ENCODE measurements at places on chromosomes 1 and 21.

DNA sequence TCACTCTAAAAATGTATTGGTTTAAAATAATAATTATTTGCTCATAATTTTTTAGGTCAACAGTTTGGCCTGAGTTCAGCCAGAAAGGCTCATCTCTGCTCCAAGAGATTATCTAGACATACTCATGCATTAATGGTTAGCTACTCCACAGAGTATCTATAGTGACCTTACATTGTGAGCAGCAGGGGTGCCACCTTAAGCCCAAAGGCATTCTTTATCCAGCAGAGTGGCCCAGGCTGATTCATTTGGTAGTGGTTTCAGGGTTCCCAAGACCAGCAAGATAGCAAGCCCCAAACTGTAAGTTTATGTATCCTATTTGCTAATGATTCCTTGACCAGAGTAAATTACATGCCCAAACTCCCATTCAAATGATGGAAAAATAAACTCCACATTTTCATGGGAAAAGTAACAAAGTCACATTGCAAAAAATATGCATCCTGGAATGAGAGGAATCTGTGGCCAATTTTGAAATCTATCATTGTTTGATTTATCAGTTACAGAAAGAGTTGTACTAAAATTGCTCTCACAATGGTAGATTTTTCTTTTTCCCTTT lies 182.6 kb upstream of the KCNK2 start:
- DNase-seq = no peak

GRCh38 chr21:25965951-25966707 lies 204.4 kb downstream of the APP start:
- DNase-seq = no peak

DNA sequence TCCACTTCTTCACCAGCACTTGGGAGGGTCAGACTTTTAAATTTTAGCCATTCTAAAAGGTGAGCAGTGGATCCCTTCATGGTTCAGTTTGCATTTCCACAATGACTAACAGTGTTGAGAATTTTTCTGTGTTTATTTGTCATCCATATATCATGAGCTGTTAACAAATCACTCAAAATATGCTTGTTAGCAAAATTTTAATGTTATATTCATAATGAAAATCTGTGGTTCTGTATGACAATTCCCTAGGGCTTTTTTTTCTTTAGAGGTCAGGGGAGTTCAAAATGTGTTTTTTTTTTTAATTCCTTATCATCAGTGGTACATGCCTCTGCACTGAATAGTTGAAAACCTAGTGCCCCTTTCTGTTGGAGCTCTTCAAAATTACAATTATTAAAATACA lies 682.2 kb upstream of the ADGRL2 start:
- no peak for DNase-seq

DNA sequence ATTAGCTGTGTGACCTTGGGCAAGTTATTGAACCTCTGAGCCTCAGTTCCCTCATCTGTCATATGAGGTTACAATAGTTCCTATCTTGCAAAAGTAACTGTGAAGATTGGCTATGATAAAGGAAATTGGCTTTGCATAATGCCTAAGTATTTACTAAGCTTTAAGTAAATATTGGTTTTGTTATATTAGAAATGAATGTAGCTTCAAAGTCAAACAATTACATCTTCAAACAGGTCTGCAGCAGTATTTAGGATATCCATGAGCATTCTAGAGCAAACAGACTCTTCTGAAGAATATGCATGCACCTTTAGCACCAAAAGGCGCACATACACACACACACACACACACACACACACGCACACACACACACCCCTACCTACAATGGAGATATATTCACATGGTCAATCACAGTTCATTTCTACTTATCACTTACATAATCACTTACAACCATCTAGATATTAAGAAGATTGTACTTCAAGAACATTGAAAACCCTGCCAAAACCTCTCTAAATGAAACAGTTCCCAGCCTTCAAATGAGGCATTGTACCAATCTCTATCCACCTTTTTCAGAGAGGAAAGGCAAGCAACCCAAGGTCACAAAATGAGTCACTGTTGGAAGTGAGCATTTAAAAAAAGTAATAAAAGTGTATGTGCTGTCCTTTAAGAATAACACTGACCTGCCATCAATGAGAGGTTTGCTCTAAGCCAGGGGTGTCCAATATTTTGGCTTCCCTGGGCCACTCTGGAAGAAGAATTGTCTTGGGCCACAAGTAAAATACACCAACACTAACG lies 13.4 kb upstream of the FAM43B start:
- DNase-seq = no peak

GRCh38 chr1:114559356-114559755 lies 22.1 kb downstream of the BCAS2 start:
- DNase-seq = no peak

DNA sequence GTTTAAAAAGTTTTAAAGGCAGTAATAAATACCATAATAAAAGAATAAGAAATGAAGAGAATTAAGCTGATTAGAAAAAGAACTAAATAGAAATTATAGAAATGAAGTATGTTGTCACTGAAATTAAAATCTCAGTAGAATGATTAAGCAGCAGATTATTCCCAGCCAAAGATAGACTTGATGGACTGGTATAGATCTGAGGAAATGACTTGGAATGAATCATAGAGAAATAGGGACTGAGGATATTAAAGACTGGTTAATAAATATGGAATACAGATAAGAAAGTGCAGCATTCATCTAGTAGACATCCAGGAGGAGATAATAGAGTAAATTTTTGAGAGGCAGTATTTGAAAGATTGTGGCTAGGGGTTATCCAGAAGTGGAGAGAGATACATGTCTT lies 28.7 kb downstream of the MARK1 start:
- DNase-seq = no peak

GRCh38 chr1:53346814-53347176 lies 18.9 kb upstream of the LRP8 start:
- no peak for DNase-seq

GRCh38 chr1:218811497-218811896 lies 362.2 kb upstream of the LYPLAL1 start:
- no peak for DNase-seq

- no peak for DNase-seq
Observed at GRCh38 chr1:161706482-161707347, at the start of gene FCRLA. TSS of gene FCRLA (plus strand) at chr1:161707229. CDS start at chr1:161707265, 36 bp downstream.

DNA sequence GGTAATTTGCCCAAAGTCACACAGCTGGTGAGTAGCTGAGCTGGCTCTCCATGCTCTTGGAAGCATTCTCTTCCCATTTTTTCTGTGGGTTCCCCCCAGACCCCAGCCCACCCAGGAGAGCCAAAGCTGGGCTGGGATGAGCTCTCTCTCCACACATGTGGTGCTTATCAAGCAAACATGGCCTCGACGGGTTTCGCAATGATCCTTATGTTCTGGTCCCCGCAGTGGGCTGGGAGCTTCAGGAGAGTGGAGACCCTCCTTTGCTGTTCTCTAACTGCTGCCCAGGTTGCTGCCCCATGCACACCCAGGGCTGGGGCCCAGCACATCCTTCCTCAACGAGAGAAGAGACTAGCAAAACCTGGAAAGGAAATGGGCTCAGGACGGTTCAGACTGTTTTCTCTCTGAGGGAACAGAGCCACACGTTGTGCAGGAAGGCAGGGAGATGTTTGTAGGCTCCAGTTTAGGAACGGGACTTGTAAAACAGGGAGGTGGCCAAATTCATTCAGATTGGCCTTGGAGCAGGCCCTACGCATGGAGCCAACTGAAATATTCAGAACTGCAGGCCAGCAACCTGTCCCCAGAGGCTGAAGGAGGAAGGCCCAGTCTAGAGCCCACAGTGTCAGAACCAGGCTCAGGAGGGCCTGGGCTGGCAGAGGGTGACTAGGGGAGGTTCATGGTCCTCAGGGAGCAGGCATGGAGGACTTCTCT lies 27.2 kb upstream of the CSF1 start:
- no peak for DNase-seq

Data from NCI-H345 (cell line).